Trophoblast cell (in vitro differentiated cells and primary cell): ENCODE measurements at places on chromosomes 1 and 21.
A peak's percentile ranks its signal among the peaks of the same experiment; 100 is the strongest.

- DNase-seq = no peak
These were observed 200.4 kb downstream of the DNM3 start for GRCh38 chr1:172041742-172042141.

GRCh38 chr1:50832167-50832566 is 127.9 kb downstream of the FAF1 start:
- DNase-seq = no peak

- DNase-seq = no peak
These were observed 602.9 kb downstream of the NPHP4 start for GRCh38 chr1:5389101-5389885.

- DNase-seq = no peak
These were observed at the start of gene S100A8 for GRCh38 chr1:153390938-153391710. TSS of gene S100A8 (minus strand) at chr1:153391073. CDS start at chr1:153390535, 538 bp downstream.

GRCh38 chr1:79781261-79781660 is 774.7 kb upstream of the ADGRL4 start:
- peak; percentile 20 for DNase-seq
